ENCODE measurements at places on chromosomes 5 and 9. TPM values are rescaled to one million over a fixed set of nuclear protein-coding genes. Genes with fewer than 3 reads are reported as not detected.
A peak's percentile ranks its signal among the peaks of the same experiment; 100 is the strongest.

DNA sequence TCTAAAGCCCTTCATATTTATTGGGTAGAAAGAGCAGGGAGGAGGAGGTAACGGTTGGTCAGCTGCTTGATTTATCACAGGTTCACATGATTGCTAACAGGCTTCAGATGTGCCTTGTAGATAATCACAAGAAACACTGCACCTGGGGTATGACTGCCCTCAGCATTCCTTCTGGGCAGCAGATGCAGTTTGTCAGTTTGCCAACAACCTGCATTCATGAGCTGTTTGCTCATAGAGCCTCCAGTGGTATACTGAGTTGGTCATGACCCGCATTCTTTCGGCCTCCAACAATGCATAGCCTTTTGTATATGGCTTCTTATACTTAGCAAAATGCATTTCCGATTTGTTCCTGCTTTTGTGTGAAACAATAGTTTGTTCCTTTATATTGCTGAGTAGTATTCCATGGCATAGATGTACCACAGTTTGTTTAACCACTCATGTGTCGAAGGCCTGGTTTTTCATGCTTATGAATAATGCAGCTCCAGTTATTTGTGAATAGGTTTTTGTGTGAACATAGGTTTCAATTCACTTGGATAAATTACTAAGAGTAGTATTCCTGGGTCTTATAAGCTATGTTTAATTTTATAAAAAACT is 83.6 kb downstream of the ARHGEF28 start:
- no peaks in the 10 kb centered on the region for H3K36me3 ChIP-seq
- H3K4me3 ChIP-seq, result no peak overlapping the region
- H3K4me1 ChIP-seq, result no peaks in the 10 kb centered on the region
- ATAC-seq, result no peak
- H3K27me3 ChIP-seq, result no peaks in the 10 kb centered on the region

UAP1L1 gene
- 4.2 TPM for total RNA-seq

DNA sequence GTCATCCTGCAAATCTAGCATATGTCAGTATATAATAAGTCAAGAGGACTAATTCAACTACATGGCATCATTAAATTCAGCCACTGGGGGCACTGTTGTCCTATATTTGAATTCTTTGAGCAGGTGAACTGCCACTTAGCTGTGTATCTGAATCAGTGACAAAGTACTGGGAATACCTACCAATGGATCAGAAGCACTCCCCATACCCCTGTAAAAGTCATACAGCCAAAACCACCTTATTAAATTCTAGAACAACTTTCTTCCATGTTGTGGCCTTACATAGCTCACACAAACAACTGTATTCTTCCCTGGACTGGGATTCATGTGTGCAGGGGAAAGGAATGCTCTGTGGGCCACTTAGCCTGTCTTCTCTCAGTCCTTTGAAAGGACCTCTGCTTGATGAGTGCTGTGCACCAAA is 57.4 kb upstream of the PLPP6 start:
- ATAC-seq, result peak; percentile 65
- H3K27me3 ChIP-seq, result no peaks in the 10 kb centered on the region
- no peaks in the 10 kb centered on the region for H3K4me1 ChIP-seq
- no peak overlapping the region for H3K4me3 ChIP-seq

DBH gene
- total RNA-seq, result not detected
